ENCODE measurements at places on chromosomes 1 and 21.

GRCh38 chr1:198655459-198656121 is 16.8 kb downstream of the PTPRC start:
- no peaks in the 10 kb centered on the region for H3K27me3 ChIP-seq
- peak overlapping the region; percentile 77 for H3K27ac ChIP-seq
- DNase-seq = no peak

- no peaks in the 10 kb centered on the region for H3K4me1 ChIP-seq
- no peak for DNase-seq
- H3K36me3 ChIP-seq = no peaks in the 10 kb centered on the region
- no peak overlapping the region for H3K4me3 ChIP-seq
Measured at GRCh38 chr1:119276558-119276957, 92.0 kb upstream of the HAO2 start.

- peaks cover 2% of the 10 kb centered on the region for H3K27me3 ChIP-seq
- H3K4me3 ChIP-seq = no peak overlapping the region
- DNase-seq = no peak
- no peaks in the 10 kb centered on the region for H3K4me1 ChIP-seq
Measured at GRCh38 chr1:240104672-240105071, 13.0 kb downstream of the FMN2 start.

- H3K36me3 ChIP-seq = no peaks in the 10 kb centered on the region
- H3K4me1 ChIP-seq = no peaks in the 10 kb centered on the region
- no peak overlapping the region for H3K27ac ChIP-seq
- no peaks in the 10 kb centered on the region for H3K27me3 ChIP-seq
- H3K4me3 ChIP-seq = no peak overlapping the region
Measured at GRCh38 chr1:57623039-57623790, 199.4 kb upstream of the DAB1 start.

- no peak for DNase-seq
- H3K4me1 ChIP-seq = peaks cover 6% of the 10 kb centered on the region
- no peak overlapping the region for H3K27ac ChIP-seq
- H3K27me3 ChIP-seq = no peaks in the 10 kb centered on the region
Measured at GRCh38 chr1:101051688-101052638, 26.4 kb upstream of the DPH5 start.

DNA sequence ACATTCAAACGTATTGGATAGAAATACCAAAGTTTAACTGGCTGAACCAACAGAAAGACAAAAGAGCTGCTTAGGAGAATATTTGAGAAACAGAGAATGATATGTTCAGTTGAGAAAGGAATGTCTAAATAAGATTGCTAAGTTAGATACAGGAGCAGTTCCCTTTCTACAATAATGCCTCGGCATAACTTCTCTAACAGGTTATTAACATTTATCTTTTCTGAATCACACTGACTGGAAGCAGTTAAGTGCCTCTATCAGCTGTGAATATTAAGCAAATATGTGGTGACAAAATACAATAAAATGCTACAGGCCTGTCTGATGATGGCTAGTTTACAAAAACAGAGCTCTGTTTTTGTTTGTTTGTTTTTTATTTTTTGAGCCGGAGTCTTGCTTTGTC is 121.9 kb downstream of the KCNK1 start:
- no peak for DNase-seq
- H3K27ac ChIP-seq = no peak overlapping the region
- no peaks in the 10 kb centered on the region for H3K4me1 ChIP-seq
- no peaks in the 10 kb centered on the region for H3K27me3 ChIP-seq
- H3K36me3 ChIP-seq = no peaks in the 10 kb centered on the region

GRCh38 chr1:7993593-7994479 is 32.3 kb downstream of the ERRFI1 start:
- no peaks in the 10 kb centered on the region for H3K4me1 ChIP-seq
- H3K4me3 ChIP-seq = no peak overlapping the region
- H3K36me3 ChIP-seq = peaks cover 18% of the 10 kb centered on the region
- DNase-seq = no peak
- no peaks in the 10 kb centered on the region for H3K27me3 ChIP-seq

DNA sequence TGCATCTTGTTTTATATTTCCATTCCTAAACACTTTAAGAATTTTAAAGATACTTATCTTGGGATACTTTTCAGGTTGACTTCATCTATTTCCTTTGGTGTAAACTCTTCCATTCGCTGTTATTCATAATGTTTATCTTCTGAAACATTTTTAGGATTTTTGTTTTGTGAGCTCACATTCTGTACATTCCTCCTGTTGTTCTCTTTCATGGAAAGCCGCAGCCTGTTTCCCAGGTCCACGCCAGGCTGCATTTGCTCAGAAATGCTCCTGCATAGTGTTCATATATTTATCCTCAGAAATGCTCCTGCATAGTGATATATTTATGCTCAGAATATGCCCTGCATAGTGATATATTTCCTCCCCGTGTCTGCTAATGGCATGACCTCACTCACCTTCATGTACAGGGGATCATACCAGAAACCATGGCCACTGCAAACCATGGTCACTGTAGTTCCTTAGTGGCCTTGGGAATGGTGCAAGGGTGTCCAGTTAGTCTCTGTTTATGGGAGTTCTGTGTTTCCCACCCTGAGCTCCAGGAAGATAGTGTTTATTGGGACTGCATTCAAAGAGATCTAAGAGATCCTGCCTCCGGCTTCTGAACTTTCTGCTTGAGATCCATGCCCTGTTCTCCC is 153.9 kb upstream of the GREM2 start:
- H3K4me3 ChIP-seq = no peak overlapping the region
- H3K27ac ChIP-seq = no peak overlapping the region
- H3K27me3 ChIP-seq = no peaks in the 10 kb centered on the region

- H3K27ac ChIP-seq = no peak overlapping the region
- DNase-seq = no peak
- H3K27me3 ChIP-seq = no peaks in the 10 kb centered on the region
- H3K36me3 ChIP-seq = no peaks in the 10 kb centered on the region
- H3K4me1 ChIP-seq = no peaks in the 10 kb centered on the region
- no peak overlapping the region for H3K4me3 ChIP-seq
Measured at GRCh38 chr21:33815143-33815707, 100.4 kb downstream of the ATP5PO start.

DNA sequence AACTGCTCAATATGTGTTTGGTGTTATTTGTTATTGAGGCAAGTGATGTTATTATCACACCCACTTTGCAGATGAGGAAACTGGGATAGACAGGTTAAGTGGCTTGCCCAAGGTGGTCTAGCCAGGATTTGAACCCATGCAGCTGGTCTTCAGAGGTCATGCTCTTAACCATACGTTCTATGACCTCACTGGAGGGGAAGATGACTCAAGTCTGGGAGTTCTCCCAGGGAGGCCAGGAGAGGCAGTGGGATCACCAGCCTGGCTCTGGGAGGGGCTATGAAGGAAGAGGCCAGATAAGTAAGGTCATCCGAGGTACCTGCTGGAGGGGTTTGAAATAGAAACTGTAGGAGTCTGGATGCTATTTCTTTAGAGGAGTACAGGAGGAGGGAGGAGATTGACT is 95.3 kb downstream of the NAV1 start:
- no peaks in the 10 kb centered on the region for H3K36me3 ChIP-seq
- H3K27me3 ChIP-seq = no peaks in the 10 kb centered on the region
- H3K27ac ChIP-seq = no peak overlapping the region
- no peak overlapping the region for H3K4me3 ChIP-seq
- H3K4me1 ChIP-seq = no peaks in the 10 kb centered on the region

DNA sequence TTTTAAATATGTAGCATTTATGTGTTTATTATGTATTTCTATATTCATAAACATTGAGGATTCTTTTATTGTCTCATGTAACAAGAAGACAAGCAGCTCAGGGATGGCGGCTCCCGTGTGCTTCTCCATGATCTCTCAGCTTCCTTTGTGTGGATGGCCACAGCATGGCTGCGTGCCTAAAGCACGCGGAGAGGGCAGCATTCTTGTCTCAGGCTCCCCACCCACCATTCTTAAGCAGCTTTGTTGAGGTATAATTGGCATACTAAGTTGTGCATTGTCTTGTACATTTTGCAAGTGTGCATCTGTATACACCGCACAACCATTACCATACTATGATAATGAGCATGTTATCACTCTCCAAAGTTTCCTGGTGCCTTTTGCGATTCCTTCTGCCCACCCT is 81.6 kb downstream of the CAMTA1 start:
- peaks cover 5% of the 10 kb centered on the region for H3K36me3 ChIP-seq
- H3K4me3 ChIP-seq = no peak overlapping the region
- no peak for DNase-seq
- H3K4me1 ChIP-seq = peaks cover 13% of the 10 kb centered on the region
- H3K27me3 ChIP-seq = no peaks in the 10 kb centered on the region
- no peak overlapping the region for H3K27ac ChIP-seq

DNA sequence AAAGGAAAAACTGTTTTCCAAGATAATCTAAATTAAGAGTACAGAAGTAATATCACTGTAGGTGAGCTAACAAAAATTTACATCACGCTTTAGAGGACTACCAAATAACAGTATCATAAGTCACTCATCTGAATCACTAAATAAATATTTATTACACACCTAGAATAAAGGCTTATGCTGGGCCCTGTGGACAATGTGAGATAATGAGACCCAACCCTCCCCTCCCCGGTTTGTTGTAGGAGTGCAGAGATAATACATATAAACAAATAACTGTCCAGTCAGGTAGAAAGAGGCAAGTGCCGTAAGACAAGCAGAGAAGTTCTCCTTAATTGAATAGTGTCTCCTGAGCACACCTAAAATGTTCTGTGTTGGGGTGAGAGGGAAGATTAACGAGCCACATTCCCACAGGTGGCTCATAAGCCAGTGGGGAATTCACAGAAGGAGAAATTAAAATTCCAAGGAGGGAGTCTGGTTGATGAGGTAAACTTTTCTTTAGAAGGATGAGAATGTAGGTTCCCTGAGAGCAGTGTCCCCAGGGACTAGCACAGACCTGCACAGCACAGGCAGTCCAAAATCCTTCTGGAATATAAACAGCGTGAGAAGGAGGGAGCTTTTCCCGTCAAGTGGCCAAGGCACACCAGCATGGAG is 241.4 kb downstream of the NFIA start:
- no peak overlapping the region for H3K27ac ChIP-seq
- DNase-seq = no peak
- no peak overlapping the region for H3K4me3 ChIP-seq
- H3K27me3 ChIP-seq = peaks cover 3% of the 10 kb centered on the region
- peaks cover 9% of the 10 kb centered on the region for H3K4me1 ChIP-seq

DNA sequence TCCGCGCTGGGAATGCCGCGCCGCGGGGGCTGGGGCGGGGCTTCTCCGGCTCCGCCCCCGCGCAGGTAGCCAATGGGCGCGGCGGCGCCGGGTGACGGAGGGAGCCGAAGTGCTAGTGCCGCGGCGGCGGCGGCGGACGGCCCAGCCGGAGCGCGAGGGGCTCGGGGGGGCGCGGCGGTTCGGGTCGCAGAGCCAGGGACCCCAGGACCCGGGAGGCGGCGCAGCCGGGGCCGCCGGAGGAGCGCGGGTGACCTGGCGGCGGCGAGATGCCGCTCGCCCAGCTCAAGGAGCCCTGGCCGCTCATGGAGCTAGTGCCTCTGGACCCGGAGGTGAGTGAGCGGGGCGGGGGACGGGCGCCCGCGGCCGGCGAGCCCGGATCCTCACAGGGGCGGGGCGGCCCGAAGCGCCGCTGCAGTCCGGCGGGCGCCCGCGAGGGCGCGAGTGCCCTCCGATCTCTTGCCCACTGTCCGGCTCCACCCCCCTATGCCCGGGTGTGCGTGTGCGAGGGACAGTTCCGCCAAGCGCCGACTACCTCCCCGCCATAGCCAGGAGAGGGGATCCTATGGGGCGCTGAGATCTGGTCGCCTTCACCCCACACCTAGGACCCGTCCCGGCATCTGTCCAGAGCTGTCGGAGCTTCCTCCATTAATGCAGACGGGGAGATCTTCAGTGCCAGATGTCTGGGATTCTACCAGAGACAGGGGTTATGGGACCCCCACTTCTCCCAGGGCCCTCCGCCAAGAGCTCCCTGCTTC is at the start of gene RPS6KA1:
TSS of gene RPS6KA1 (plus strand) at position 107 of the 755 bp plus-strand sequence. CDS start at position 267, 160 bp downstream.
- H3K4me1 ChIP-seq = peaks cover 31% of the 10 kb centered on the region
- DNase-seq = peak; percentile 62
- H3K36me3 ChIP-seq = peaks cover 1% of the 10 kb centered on the region
- peak within 1 kb of the TSS; percentile 86 for H3K27ac ChIP-seq

GRCh38 chr1:178342745-178343144 is 154.0 kb downstream of the CLEC20A start:
- H3K4me3 ChIP-seq = no peak overlapping the region
- H3K4me1 ChIP-seq = no peaks in the 10 kb centered on the region
- peaks cover 3% of the 10 kb centered on the region for H3K27me3 ChIP-seq
- no peaks in the 10 kb centered on the region for H3K36me3 ChIP-seq

DNA sequence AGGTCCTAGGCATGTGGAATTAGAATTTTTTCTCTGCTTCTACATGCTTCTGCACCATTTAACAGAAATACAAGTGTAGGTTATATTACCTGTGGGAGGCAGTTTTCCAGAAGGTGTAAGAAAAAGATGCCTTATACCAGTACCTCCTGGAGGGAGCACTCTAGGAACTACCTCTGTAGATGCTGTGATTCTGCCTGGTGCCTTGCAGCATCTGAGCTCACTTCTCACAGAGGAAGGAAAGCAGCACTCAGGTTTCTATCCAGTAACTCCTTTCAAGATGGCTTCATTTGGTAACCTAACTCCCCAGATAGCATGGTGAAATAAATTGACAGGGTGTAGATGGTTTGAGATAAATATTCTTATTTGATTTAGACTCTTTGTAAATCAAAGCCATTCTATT is 50.3 kb downstream of the GIPC2 start:
- no peak overlapping the region for H3K27ac ChIP-seq
- DNase-seq = no peak
- peaks cover 10% of the 10 kb centered on the region for H3K27me3 ChIP-seq
- H3K4me1 ChIP-seq = no peaks in the 10 kb centered on the region
- no peak overlapping the region for H3K4me3 ChIP-seq
- H3K36me3 ChIP-seq = no peaks in the 10 kb centered on the region

GRCh38 chr1:159089184-159089791 is 12.7 kb upstream of the AIM2 start:
- no peak overlapping the region for H3K27ac ChIP-seq
- H3K4me3 ChIP-seq = no peak overlapping the region
- peak; percentile 29 for DNase-seq
- no peaks in the 10 kb centered on the region for H3K27me3 ChIP-seq
- no peaks in the 10 kb centered on the region for H3K36me3 ChIP-seq

- no peaks in the 10 kb centered on the region for H3K27me3 ChIP-seq
- H3K27ac ChIP-seq = peak overlapping the region; percentile 68
- H3K36me3 ChIP-seq = no peaks in the 10 kb centered on the region
- no peak overlapping the region for H3K4me3 ChIP-seq
- peaks cover 2% of the 10 kb centered on the region for H3K4me1 ChIP-seq
Measured at GRCh38 chr1:10591010-10591409, 116.3 kb downstream of the PEX14 start.

GRCh38 chr1:173507847-173508209 is 30.7 kb downstream of the PRDX6 start:
- no peak for DNase-seq
- H3K27me3 ChIP-seq = peaks cover 3% of the 10 kb centered on the region
- no peak overlapping the region for H3K27ac ChIP-seq
- no peak overlapping the region for H3K4me3 ChIP-seq
- no peaks in the 10 kb centered on the region for H3K4me1 ChIP-seq
